ENCODE measurements at places on chromosomes 3 and 15.

GRCh38 chr15:89054873-89055272 lies 33.4 kb upstream of the ABHD2 start:
- DNase-seq = no peak

DNA sequence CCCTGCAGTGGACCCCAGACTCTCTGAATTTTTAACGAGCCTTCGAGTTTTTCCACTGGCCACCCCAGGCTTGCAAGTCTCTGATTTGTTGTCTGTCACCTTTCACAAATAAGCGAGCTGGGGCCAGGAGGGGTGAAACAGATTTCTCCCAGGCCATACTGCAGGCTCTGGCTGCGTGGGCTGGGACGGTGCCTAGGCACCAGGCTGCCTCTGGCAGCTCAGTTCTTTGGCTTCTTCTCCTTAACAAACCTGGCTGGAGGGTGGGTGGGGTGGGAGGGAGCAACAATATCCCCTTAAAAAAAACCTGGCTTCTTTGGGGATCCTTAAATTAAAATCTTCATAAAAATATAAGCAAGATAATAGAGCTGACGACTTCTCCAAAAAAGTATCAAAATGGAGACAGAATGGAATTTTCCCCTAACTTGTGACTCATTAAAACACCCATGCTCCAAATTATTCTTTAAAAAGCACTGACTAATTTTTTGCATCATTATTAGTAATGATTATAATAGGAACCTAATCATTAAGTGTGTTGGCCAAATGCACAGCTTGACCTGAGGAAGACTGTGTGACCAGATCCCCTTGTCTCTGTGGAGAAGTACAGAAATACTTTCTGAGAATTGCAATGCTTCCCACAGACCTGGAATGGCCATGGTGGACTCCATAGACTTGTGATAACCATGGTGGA lies 84.1 kb downstream of the SNRK start:
- no peak for DNase-seq

DNA sequence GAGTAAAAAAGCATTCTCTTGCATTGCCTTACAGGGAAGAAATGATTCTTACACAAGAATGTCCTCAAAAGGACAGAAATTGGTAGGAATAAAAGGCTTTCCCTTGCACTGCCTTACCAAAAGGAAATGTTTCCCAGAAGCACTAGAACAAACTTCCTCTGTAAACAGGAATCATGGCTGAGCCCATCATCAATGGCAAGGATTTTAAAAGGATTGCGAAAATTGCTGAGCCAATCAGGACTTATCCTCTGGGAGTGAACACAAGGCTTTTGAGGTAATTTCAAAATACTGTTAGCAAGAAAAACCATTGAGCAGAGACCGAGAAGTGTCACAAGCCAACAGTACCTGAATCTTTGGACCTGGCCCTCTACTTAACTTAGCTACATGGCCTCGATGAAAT lies 897.3 kb downstream of the ROBO1 start:
- DNase-seq = no peak

GRCh38 chr15:86942285-86942684 lies 862.6 kb downstream of the AGBL1 start:
- no peak for DNase-seq

DNA sequence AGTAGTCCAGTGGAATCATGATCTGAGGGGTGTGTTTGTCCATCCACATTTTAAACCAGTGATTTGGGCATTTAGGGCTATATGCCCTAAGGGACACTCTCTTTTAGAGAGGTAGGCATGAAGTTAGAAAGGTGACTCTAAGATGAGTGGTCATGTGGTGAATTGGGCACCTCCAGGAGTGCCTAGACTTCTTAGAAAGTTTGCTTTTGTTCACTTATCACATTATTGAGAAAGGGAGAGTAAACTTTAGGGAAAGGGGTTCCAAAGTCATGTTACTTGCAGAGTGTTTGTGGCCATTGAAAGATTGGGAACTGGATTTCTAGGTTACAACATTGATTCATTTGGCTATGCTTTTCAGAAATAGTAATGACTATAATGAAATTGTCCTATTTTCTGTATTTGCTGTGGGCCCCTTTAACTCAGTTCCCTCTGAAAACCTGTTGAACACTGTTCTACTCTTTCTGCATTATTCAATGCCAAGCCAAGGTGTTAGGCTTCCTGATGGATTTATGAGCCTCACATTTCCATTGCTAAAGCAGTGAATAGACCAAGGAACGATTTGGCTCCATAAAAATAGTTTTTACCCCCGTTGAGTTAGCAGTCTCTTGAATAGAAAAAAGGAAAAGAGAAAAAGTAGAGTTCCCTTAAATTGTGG lies 169.3 kb downstream of the PTPRG start:
- no peak for DNase-seq

DNA sequence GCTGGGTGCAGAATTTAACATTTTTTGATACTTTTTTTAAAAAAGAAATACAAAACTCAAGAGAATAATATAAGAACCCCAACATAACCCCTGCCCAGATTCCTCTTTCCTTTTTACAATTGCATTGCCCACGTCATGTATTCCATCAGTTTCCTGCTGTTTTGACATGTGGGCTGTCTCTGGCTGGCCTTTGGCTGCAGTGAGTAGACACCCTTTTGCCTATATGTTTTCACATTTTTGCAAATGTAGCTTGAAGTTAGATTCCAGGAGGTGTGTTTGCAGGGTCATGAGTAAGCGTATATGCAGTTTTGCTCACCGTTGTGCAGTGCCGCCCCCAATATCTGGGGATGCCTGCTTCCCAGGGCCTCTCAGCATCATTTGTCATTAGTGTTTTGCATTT lies 28.0 kb upstream of the ATP10A start:
- no peak for DNase-seq
